ENCODE measurements at places on chromosomes 4 and X. TPM values are rescaled to one million over a fixed set of nuclear protein-coding genes. Genes with fewer than 3 reads are reported as not detected.

DNA sequence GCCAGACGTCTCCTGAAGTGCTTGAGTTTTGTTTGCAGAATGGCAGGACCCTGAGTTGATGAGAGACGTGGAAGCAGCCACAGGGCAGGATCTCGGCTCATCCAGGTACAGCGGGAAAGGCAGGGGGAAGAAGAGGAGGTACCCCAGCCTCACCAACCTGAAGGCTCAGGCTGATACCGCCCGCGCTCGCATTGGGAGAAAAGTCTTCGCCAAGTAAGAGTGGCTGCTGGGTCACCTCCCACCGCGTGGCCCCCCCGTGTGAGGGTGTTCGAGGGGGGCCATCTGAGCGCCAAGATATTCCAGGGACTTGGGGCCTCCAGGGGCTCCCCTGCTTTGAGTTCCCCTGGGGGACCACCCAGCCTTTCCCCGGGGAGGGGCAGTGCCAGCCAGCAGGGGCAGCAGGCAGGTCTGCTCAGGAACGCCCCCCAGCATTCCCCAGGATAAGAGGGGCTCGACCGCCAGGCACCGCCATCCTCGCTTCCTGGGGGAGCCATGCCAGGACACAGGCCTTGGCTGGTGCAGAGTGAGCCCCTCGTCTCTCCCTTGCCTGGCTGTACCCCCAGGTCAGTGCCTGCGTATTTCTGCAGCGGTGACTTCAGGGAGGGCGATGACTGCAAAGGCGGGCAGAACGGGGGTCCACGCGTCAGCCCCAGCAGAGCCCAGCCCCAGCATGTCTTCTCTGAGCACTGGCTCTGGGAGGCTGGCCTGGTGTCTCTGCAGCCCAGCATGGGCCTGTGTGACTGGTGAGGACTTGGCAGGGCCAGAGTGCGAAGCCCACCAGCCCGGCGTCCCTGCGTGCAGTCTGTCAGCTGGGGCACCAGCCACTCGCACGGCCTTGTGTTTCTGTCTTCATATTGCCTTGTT is 22.3 kb downstream of the NKX1-1 start:
- no peak for DNase-seq

- peak; percentile 64 for DNase-seq
Measured at GRCh38 chr4:136078976-136079375, 1453.3 kb downstream of the PCDH18 start.

GRCh38 chr4:24589448-24589847 is 5.1 kb upstream of the DHX15 start:
- no peak for DNase-seq

- DNase-seq = no peak
Measured at GRCh38 chrX:135009057-135009610, 13.2 kb downstream of the RTL8B start.

DNA sequence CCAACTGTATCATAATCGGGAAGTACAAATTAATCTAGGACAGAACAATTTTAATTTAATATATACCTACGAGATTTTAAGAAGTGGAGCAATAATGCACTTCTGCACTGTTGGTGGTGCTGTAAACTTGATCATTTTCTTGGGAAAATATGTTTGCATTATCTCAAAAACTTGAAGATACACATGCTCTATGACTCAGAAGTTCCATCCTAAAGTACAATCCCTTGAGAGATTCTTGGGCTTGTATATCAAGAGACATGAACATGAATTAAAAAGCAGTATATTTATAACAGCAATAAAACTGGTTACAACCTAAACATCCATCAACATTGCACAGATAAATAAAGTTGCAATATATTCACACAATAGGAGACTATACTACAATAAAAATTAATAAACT is 168.8 kb downstream of the CLCN4 start:
- no peak for DNase-seq

- DNase-seq = peak; percentile 70
Measured at GRCh38 chr4:138897811-138898226, 117.8 kb upstream of the NOCT start.

GRCh38 chr4:80610845-80611677 is 275.5 kb downstream of the CFAP299 start:
- peak; percentile 63 for DNase-seq

DNA sequence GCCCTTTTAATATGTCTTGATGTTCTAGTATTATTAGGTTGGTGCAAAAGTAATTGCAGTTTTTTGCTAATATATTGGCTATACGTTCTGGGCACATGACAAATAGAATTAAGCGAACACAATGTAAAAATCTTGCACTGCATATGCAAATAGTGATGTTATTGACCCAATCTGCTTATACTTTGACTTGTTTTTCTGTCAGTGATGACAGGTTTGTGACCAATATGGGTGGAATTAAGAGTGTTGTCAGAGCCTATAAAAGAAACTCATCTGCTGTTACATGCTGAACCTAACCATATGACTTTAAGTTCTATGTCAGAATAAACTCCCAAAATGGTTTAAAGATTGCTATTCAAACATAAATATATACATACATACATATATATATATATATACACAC is 30.7 kb upstream of the HPGD start:
- no peak for DNase-seq

DNA sequence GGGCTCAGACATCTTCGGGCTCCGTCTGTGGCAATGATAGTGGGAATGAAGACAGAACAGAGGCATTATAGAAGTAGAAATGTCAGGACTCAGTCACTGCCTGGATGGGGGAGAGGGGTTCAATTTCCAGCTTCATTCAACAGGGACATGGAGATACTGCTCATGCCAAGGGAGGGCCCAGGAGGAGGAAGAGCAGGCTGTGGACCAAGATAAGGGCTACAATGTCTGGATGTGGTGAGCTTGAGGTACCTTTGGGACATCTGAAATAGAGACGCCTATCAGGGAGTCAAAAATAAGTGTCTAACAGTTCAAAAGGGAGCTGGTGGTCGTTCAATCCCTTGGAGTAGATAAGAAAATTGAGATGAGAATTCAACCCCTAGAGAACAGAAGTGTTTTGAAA is 34.5 kb downstream of the ELF4 start:
- no peak for DNase-seq

- DNase-seq = peak; percentile 5
Measured at GRCh38 chr4:97153042-97153441, 990.2 kb downstream of the STPG2 start.

DNA sequence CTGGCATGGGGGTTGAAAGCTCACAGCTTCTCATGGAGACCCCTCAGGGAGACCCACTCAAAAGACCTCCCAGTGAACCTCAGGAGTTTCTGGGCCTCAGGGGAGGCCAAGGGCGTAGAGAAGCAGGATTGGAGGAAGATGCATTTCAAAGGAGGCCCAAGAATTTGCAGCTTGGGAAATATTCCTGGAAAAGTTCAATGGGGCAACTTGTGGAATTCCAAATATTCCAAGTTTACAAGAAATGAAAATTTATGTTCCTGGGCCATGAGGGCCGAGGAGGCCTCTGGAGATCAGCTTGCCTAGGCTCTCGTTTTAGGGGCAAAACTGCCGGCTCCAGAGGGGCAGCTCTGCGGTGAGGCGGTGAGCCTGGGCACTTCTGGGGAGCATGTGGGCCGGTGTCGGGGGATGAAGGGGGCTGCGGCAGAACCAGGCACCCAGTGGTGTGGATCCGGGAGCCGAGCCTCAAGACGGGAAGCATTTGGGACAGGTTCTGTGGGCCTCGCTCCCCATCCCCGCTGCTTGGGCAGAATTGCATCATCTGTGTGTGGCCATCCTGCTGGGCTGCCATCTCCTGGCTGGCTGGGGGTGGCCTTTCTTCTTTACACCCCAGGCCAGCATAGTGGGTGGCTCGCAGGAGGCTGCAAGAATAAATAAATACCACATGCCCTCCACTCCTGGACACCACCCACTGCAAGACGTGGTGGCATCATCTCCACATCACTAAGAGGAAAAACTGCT is 54.6 kb upstream of the GPR78 start:
- no peak for DNase-seq

GRCh38 chr4:60724623-60725022 is 475.5 kb upstream of the ADGRL3 start:
- peak; percentile 81 for DNase-seq

GRCh38 chr4:71553605-71554004 is 214.8 kb downstream of the SLC4A4 start:
- peak; percentile 22 for DNase-seq

- no peak for DNase-seq
Measured at GRCh38 chr4:5757536-5757935, 46.5 kb downstream of the EVC start.

GRCh38 chrX:132092439-132093065 is 35.3 kb downstream of the FRMD7 start:
- DNase-seq = peak; percentile 42

Gene TMEM165
- total RNA-seq = 112 TPM

Gene PRDX4
- 113 TPM for total RNA-seq

Gene PLK4
- total RNA-seq = 57.3 TPM

Gene FAM47A
- not detected for total RNA-seq

Gene CDKL2
- total RNA-seq = not detected

Gene CLNK
- not detected for total RNA-seq

Gene CLDN22
- total RNA-seq = not detected

Data from HT1080 (cell line).